Hematopoietic multipotent progenitor cell treated with erythropoietin and hydrocortisone succinate and interleukin-3 and kit ligand, for 4 days (in vitro differentiated cells): ENCODE measurements at places on chromosomes 2 and 18.
A peak's percentile ranks its signal among the peaks of the same experiment; 100 is the strongest.

GRCh38 chr2:70515938-70516337, 37.7 kb downstream of the TGFA start:
- DNase-seq: peak; percentile 81

DNA sequence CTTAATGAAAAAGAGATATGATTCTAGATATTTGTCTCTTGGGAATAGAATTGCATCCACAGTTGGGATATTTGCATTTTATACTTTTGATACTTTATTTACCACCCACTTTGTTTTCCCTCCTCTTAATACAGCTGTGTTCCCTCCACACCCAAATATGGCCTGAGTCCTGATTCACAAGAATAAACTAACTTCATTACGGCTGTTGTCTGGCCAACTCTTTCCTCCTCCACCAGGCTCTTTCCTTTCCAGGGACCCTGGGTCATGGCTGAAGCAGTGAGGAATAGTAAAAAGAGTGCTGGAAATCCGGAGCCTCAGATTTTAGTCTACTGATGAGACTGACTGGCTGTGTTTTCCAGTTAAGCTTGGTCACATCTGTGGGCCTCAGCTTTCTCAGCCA, 48.4 kb upstream of the STAM2 start:
- no peak for DNase-seq

- no peak for DNase-seq
These were observed 127.9 kb upstream of the SH3BP4 start for GRCh38 chr2:234823877-234824376.

DNA sequence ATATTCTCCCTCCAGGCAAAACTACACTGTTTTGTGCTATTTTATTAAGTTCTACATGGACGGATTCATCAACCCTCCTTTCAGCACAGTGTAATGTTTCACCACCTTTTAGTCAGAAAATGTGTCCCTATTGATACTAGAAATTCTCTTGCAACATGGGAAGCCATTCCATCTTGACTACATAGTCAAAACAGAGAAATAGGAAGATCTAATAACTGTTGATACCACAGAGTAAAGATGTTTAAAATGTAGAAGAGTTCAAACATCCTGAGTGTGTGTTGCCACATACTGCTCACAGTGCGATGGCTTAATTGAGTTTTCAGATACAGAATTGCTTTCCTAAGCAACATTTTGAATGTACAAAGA, 492.2 kb upstream of the RAB12 start:
- DNase-seq: no peak

DNA sequence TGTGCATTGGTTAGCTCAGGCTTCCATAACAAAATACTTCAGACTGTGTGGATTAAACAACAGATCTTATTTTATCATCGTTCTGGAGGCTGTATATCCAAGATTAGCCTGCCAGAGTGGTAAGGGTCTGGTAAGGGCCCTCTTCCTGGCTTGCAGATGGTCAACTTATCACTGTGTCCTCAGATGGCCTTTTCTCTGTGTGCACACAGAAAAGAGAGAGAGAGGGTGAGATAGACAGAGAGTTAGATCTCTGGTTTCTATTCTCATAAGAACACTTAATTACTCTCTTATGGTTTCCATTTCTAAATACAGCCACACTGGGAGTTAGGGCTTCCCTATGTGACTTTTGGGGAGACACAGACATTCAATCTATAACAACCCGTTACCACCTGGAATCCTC, 1003.5 kb downstream of the TSN start:
- DNase-seq: peak; percentile 16

- DNase-seq: no peak
These were observed 40.2 kb downstream of the PID1 start for GRCh38 chr2:229230911-229231310.

GRCh38 chr18:75304678-75305557, 94.3 kb downstream of the TSHZ1 start:
- DNase-seq: no peak

- peak; percentile 11 for DNase-seq
These were observed 1.5 kb downstream of the OSBPL1A start for GRCh38 chr18:24396082-24396633.
